ENCODE measurements at places on chromosomes 7 and 10.

- DNase-seq = no peak
These were observed 638 bp upstream of the TRAPPC14 start for GRCh38 chr7:100159099-100159623.

- no peak for DNase-seq
These were observed 238.3 kb downstream of the AGMO start for GRCh38 chr7:15323550-15323949.

- DNase-seq = peak; percentile 55
These were observed 26.4 kb downstream of the HIF1AN start for GRCh38 chr10:100562008-100562672.

DNA sequence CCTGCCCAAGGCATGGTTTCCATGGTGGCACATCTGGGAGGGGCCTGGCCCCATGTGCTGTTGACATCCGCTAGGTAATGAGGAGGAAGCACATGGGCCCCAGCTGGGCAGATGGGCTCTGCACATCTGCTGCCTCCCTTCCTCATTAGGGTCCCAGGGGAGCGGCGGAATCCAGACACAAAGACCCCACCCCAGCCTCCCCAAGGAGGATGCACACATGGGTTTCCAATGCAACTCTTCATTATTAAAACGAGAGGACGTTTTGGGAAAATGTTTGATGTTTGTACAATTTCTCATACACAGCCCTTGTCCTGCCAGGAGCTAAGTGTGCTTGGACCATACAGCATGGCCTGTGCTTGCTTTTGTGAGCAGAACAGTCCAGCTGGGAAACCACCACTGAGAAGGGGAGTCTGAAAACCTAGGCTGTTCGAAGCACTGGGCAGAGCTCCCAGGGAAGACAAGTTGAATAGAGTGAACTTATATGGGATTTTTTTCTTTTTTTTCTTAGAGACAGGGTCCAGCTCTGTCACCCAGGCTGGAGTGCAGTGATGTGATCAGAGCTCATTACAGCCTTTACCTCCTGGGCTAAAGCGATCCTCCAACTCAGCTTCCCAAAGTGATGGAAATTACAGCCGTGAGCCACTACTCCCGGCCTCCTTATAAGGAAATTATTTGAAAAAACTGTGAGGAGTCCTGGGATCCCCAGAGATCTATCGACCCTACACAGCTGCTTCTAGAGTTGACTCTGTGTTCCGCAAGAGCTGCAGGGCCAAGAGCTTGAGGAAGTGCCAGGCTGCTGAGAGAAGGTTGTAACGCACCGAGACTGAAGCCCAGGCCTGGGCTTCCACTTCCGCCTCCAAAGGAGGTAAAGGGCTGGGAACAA is 23.4 kb downstream of the FAM107B start:
- no peak for DNase-seq

DNA sequence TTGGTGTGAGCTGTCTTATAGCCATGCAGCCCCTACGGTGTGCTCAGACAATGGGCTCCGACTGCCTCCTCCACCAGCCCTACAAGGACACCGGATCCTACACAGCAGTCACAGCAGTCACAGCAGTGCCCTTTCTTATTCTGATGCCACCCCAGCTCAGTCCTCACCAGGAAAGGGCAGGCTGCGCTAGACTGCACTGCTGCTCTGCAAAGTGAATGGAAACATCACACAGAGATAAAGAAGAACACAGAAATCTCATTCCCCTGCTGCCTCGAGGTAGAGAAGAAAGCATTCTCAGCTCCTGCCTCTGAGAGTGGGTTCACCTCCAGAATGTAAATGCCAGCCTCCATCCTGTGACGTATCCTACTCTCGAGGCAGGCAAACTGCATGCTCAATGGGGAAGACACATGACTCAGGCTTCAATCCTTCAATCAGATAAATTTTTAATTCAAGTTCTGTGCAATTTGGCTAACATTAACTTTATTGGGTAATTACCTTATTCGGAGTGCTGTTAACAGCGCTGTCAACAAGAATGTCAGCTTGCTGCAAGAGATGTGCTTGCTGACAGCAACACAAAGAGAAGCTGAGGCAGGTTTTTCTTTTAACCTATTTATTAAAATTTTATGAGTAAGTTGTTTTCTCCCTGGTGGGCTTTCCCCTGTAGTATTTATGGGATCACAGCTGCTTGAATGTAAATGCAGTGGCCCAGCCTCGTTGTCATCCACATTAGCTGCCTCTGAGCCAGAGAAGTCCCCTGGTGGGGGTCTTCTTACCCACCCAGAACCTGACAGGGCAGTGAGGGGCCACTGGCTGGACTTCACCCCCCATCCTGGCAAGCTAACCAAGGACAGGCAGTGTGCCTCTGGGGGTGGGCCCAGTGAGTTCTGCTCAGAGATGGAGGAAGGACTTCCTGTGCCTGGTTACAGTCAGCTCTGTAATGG is 241.3 kb upstream of the KMT2E start:
- DNase-seq = no peak

GRCh38 chr7:108499566-108499965 is 26.4 kb downstream of the PNPLA8 start:
- DNase-seq = no peak

DNA sequence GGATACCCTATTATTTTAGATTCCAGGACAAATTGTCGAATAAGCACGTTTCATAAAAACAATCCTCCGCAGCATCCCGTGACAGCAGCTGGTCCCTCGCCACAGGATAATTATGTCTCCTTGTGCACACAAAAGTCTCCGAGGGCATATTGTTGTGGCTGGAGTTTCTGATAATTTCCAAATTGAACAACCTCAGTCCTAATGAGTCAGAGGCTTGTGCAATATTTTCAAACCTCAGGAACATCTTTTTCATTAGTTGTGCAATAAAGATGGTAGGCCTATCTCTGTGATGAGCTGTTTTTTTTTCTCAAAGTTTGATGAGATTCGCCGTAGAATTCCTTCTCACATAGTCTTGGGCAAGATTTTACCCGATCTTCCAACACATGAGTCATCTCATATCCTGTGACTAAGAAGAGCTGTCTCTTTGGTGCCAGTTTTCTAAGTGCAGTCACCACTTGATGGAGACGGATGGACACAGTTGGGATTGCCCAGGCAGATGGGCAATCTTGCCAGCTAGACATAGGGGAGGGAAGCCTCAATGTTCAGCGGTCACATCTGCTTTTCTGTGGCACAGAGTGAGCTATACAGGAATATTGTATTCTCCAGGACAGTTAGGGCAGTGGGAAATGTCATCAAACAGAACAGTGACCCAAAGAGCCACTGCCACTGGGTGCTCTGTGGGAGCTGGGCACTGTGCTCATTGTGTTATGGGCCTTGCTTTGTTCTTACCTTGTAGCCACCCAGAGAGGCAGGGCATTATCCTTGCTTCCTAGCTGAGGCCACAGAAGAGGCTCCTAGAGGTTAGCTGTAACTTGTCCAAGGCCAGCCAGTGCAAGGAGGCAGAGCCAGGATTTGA is 7.8 kb downstream of the HTRA1 start:
- no peak for DNase-seq

GRCh38 chr7:50324113-50324512 is 19.6 kb downstream of the IKZF1 start:
- no peak for DNase-seq

- no peak for DNase-seq
These were observed 264.0 kb downstream of the INHBA start for GRCh38 chr7:41438705-41439514.

DNA sequence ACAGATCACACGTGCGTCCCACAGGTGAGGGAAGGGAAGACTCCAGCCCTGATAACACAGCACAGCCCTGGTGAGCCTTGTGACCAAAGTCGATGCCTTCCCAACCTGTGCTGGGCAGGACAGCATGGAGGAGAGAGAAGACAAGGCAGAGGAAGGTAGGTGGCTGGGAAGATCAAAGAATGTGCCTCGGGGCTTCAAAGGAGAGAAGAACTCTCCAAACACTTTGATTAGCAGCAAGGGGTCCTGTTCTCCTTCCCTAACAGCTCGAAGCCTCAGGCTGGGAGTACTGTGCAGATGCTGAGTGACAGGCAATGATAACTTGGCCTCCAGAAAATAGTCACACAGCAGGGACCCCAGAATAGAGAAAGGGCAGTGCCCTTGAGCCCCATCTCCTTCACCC is 288.5 kb downstream of the TCERG1L start:
- DNase-seq = no peak

DNA sequence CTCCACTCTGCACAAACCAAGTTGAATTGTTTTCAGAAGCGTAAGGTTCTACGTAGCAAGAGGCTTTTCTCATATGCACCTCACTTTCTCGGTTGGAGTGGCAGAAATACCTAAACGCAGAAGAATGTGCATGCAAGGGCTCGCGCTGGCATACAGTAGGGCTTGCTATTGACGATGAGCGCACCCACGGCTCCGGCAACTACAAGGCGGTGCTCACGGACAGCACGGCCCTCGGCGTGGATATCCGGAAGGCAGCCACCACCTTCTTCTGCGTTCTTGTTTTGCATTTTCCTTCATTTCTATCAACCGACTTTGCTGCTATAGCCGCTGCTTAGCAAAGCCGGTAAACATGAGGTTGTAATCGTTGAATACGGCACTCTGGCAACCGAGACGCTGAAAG is 51.1 kb upstream of the UBE3C start:
- no peak for DNase-seq

DNA sequence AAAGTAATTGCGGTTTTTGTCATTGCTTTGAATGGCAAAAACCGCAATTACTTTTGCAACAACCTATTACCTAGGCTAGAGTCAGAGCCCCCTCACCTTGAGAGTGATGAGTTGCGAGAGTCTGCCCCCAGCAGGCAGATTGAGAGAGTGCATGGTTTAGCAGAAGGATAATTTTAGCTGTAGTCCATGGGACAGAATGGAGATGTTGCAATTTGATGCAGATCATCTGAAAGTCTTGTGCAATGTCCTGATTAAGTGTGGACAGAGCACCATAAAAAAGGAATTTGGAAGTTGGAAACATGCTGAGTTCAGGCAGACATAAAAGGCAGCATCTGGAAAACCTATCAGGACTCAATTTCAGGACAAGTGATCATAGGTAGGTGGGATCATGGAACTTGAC is 48.7 kb downstream of the GPR141 start:
- no peak for DNase-seq

DNA sequence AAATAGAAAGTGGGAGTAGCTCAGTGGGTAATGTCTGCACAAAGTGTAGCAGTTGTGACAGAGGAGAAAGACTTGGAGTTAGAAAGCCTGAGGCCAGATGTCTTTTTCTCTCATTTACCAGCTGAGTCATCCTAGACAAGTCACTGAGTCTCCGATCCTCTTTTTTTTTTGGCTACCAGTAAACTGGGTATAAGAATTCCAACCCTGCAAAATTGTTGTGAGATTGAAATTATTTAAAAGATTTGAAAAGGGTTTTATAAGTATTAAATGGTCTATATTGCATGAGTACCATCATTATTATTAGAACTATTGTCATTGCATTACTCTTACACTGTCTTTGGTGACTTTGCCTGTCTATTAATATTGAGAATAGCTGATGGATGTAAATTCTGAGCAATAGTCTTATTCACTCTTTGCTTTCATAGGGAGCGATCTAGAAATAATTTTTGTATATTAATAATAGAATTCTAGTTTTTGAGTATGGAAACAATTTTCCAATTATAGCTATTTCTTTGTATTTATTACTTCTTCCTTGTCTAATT is 74.0 kb downstream of the ARID5B start:
- no peak for DNase-seq

DNA sequence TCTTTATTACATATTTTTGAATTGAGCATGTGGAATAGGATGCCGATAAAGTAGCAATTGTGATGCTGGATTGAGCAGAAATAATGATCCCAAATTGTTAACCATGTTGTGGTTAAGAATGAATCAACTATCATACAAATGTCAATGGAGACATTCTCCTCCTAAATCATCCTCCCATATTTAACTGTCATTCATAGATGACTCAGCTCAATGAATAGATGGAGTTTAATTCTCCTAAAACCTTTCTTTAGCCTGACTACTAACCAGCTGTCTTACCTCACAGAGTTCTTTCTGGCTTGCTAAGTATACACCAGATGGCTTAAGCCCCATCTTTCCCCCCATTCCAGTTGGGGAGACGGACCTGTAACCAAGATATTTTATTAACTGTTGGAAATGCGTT is 23.4 kb upstream of the NPS start:
- DNase-seq = no peak

DNA sequence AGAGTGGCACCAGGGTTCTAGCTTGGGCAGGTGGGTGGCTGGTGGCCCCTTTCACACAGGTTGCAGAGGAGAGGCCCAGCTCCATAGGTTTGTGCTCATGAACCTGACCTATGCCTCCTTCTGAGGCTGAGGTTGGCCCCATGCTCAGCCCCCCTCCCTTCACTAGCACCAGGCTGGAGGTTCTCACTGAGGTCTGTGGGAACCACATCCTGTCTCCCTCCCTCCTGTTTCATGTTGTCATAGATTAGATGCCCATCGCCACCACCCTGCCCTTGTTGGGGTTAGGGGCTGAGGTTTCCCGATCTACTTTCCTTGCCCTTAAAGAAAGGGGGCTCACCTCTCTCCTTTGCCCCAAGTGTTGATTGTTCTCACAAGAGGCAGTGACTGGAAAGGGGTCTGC is 14.7 kb downstream of the NEUROG3 start:
- DNase-seq = no peak

DNA sequence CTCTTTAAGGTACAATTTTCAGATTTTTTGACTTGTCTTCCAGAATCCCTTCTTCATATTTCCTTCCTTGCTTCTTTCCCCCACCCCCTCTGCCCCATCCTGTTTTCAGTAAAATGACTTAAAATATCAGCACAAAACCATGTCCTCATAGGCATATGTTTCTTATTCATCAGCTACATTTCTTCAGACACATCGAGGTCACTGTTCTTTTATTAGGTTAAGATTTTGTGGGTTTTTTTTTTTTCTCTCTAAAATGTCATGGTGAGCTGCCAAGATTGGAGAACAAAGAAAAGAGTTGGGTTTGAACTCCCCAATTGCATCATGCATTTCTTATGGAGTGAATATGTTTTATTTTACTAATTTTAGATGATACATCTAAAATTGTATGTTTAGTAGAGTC is 35.8 kb downstream of the LAMB4 start:
- no peak for DNase-seq

DNA sequence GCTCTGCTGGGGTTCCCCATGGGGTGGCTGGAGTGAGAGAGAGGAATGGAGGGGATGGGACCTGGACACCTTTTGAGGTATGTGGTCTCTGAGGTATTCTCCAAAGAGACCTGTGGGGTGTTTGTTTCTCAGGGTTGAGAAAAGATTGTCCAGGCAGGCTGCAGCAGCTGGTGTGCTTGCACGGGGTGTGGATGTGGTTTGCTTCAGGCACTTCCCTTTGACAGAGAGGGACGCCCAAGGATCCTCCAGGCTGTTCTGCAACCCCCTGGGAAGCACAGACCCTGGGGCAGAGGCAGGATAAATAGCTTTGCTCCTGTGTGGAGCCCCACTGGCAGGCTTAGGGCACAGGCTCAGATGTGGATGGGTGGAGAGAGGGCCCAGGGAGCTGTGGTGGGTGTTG is 115.1 kb upstream of the AGK start:
- no peak for DNase-seq

Measured in activated CD8-positive, alpha-beta memory T cell treated with anti-CD3 and anti-CD28 coated beads for 1 hour (primary cell).